ENCODE measurements at places on chromosomes 5 and 9.

DNA sequence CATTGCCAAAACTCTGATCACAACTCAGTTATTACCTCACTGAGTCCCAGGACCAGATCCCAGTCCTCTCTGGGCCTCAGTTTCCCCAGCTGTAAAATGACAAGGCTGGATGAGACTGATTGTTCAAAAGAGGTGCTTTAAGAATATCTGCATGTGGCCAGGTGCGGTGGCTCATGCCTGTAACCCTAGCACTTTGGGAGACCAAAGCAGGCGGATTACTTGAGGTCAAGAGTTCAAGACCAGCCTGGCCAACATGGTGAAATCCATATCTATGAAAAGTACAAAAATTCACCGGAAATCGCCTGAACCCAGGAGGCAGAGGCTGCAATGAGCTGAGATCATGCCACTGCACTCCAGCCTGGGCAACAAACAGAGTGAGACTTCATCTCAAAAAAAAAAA, 8.3 kb downstream of the ATOX1 start:
- DNase-seq, result no peak

GRCh38 chr5:34598177-34598794, 57.8 kb upstream of the RAI14 start:
- no peak for DNase-seq

GRCh38 chr5:132050136-132050535, 10.3 kb upstream of the IL3 start:
- no peak for DNase-seq

GRCh38 chr5:56142614-56143372, 90.3 kb downstream of the ANKRD55 start:
- DNase-seq, result no peak

- DNase-seq, result no peak
Observed at GRCh38 chr5:94793816-94794198, 175.3 kb downstream of the SLF1 start.

All from NCI-H1436 (cell line).